ENCODE measurements at places on chromosomes 2 and 18.

DNA sequence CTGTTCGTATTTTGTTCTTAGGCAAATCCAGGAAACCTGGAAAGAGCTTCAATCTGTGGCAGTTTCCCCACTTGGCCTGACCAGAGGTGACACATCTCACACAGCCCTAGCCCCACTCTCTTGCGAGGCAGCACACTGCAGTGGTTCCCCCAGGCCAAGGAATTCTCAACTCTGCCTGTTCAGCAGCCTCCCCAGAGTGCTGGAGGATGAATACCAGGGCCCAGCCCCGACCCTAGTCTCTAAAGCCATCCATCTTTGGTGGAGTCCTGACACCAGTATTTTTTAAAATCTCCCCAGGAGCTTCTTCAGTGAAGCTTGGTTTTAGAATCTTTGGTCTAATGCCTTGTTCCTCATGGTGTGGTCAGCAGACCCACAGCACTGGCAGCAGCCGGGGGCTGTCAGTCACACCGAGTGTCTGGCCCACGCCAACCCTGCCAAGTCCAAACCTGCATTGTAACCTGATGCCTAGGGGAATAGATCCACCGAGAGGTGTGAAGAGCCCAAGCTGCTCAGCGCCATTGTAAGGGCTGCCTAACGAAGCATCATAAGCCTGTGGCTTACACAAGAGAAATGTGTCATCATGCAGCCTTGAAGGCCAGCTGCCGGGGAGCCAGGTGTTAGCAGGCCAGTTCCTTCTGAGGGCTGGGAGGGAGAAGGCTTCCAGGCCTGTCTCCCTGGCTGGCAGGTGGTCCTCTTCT, 428.7 kb upstream of the ID2 start:
- DNase-seq: no peak

- DNase-seq: no peak
Observed at GRCh38 chr2:75146606-75147332, 52.6 kb downstream of the TACR1 start.

- no peak for DNase-seq
Observed at GRCh38 chr2:43407935-43408334, 181.5 kb upstream of the ZFP36L2 start.

DNA sequence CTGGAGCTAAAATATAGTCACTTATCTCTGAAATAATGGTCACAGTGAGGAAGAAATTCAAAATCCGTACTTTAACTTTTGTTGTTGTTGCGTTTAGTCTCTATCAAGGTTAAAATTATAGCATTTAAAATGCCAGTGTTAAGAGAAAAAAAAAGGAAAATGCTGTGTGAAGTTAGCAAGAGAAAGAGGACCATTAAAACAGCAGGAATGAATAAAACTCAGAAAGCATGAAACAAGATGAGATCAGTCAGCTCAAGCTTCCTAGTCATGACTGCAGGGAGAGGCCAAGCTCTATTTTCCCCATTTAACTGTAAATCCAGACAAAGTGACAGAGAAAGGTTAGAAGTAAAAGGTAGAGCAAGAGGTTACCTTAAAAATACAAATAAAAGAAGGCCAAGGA, 281.7 kb upstream of the ATP5MC3 start:
- no peak for DNase-seq

Data from LNCaP clone FGC (cell line).